ENCODE measurements at places on chromosomes 12 and 14. TPM values are rescaled to one million over a fixed set of nuclear protein-coding genes. Genes with fewer than 3 reads are reported as not detected.

COX8C gene
- not detected for polyA plus RNA-seq

HCAR1 gene
- not detected for polyA plus RNA-seq

PTPRO gene
- 6.8 TPM for polyA plus RNA-seq

DPF3 gene
- 5.0 TPM for polyA plus RNA-seq

MYF6 gene
- not detected for polyA plus RNA-seq

RNF212B gene
- polyA plus RNA-seq: not detected

SLC10A1 gene
- 0.23 TPM for polyA plus RNA-seq

CD4 gene
- polyA plus RNA-seq: 1.4 TPM

MYH6 gene
- polyA plus RNA-seq: not detected

AQP6 gene
- polyA plus RNA-seq: not detected

KRT83 gene
- polyA plus RNA-seq: not detected

TAS2R19 gene
- polyA plus RNA-seq: 2.3 TPM

COX14 gene
- polyA plus RNA-seq: 586 TPM

DPPA3 gene
- not detected for polyA plus RNA-seq

CAPZA3 gene
- polyA plus RNA-seq: not detected

DLK1 gene
- not detected for polyA plus RNA-seq

SLC6A12 gene
- 0.67 TPM for polyA plus RNA-seq

GPR132 gene
- polyA plus RNA-seq: 0.20 TPM

TTLL5 gene
- 119 TPM for polyA plus RNA-seq

PRB2 gene
- not detected for polyA plus RNA-seq

ZNF384 gene
- 2.8 TPM for polyA plus RNA-seq

STX2 gene
- polyA plus RNA-seq: 0.83 TPM

OR6C76 gene
- polyA plus RNA-seq: not detected

FBLN5 gene
- 4.5 TPM for polyA plus RNA-seq

AMIGO2 gene
- 0.97 TPM for polyA plus RNA-seq

ACVRL1 gene
- not detected for polyA plus RNA-seq

NUAK1 gene
- 2.9 TPM for polyA plus RNA-seq

AMDHD1 gene
- polyA plus RNA-seq: 4.2 TPM

RABGGTA gene
- 13.6 TPM for polyA plus RNA-seq

C12orf60 gene
- polyA plus RNA-seq: 9.4 TPM

PIWIL1 gene
- polyA plus RNA-seq: not detected

MIA2 gene
- polyA plus RNA-seq: 29.5 TPM

FLRT2 gene
- 4.9 TPM for polyA plus RNA-seq

RBM19 gene
- 9.0 TPM for polyA plus RNA-seq

STON2 gene
- polyA plus RNA-seq: 3.5 TPM

CPSF6 gene
- polyA plus RNA-seq: 21.6 TPM

AICDA gene
- polyA plus RNA-seq: not detected

GLS2 gene
- polyA plus RNA-seq: 18.7 TPM

ACTN1 gene
- 3.0 TPM for polyA plus RNA-seq

LRRC10 gene
- not detected for polyA plus RNA-seq

IL23A gene
- not detected for polyA plus RNA-seq

ALKBH1 gene
- polyA plus RNA-seq: 1.8 TPM

NPFF gene
- polyA plus RNA-seq: not detected

ARHGDIB gene
- polyA plus RNA-seq: 8.2 TPM

TBX3 gene
- 0.88 TPM for polyA plus RNA-seq

Data from Purkinje cell (primary cell).